Muscle of back (tissue), 13 donors: ENCODE measurements at places on chromosomes 1 and 21.

GRCh38 chr1:153658400-153659174, at the start of gene SNAPIN:
SNAPIN (plus strand) TSS chr1:153658703; CDS start chr1:153658744, 41 bp downstream.
- DNase-seq: peak; percentile 87

GRCh38 chr1:198179556-198179981, 22.8 kb downstream of the NEK7 start:
- DNase-seq: no peak

GRCh38 chr1:226638608-226639007, 90.0 kb downstream of the STUM start:
- DNase-seq: no peak

- no peak for DNase-seq
These were observed 4.3 kb upstream of the VWA1 start for GRCh38 chr1:1430992-1431844.

- no peak for DNase-seq
These were observed 124.2 kb upstream of the IFFO2 start for GRCh38 chr1:19080721-19081120.

GRCh38 chr1:238777551-238777950, 608.8 kb upstream of the CHRM3 start:
- DNase-seq: peak; percentile 18

DNA sequence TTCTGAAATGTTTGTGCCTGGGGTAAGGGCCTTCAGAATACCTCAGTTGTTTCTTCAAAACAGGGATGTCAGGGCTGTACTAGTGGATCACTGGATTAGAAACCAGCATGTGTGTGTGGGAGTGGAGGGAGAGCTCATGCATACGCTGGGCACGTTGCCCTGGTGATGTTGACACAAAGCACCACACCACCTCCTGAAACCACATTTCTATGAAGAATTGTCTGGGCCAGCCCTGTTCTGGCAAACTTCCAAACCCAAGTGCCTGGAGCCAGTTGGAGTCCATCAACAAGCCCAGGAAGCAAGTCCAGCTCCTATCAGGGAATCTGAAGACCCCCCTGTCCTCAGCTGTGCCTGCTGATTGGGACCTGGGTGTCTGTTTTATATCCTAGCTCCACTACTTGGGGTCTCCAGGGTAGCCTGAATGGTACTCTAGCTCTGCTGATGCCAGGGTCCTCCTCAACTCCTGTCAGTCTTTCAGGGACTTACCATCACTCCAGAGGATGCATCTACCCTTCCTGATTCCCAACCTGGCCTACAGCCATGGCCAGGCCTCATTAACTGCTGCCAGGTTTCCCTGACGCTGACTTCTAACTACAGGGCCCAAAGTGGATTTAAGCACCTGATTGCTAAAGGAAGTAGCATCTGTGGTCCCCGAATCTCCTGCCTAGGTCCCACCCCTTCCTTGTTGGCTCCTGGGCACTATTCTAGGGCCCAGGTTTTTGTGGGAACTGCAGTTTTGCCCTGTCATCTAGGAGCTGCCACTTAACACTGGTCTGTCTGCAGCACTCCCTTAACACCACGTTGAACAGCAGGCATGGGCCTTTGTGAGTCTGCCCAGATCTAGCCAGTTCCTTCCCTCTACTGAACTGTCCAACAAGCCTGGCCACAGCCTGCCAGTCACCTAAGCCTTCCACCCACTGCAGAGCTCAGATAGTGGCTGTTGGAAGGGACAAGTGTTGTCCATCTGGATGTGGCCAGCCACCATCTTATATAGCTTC, 45.5 kb downstream of the LPAR3 start:
- DNase-seq: peak; percentile 6

DNA sequence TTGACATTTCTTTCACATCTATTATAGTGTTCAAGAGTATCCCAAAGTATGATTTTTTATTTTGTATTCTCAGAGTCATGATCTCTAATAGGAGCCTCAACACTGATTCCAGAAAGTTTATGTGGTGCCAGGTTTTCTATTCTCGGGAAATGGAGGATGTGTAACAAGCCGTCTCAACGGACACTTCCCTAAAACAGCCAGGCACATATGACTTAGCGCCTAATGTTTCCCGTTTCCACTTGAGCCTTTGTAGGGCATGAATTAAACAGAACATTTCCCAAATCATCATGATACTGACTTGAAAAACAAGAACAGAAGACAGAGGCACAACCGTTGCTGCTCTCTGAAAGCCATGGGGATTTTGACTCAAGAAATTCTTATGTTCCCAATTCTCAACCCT, 8.0 kb downstream of the CYYR1 start:
- DNase-seq: no peak

DNA sequence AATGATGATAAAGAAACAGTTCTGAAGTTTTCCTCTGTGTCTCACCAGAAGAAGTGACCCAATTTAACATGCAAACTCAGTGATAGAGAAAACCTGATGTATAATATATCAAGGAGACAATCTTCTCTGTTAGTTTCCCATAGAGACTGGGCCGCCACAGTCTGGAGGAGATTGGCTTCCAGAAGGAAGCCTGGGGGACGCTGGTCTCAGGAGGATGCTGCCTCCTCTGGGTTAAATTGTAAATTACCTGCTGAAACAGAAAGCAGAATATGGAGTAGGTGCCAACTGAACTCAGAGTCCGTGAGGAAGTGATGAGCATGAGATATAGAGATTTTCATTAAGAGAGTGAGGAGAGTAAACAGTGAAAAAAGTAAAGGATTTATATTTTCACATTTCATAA, 15.8 kb downstream of the OR14I1 start:
- DNase-seq: no peak

GRCh38 chr1:3105167-3105863, 36.3 kb downstream of the PRDM16 start:
- DNase-seq: no peak

DNA sequence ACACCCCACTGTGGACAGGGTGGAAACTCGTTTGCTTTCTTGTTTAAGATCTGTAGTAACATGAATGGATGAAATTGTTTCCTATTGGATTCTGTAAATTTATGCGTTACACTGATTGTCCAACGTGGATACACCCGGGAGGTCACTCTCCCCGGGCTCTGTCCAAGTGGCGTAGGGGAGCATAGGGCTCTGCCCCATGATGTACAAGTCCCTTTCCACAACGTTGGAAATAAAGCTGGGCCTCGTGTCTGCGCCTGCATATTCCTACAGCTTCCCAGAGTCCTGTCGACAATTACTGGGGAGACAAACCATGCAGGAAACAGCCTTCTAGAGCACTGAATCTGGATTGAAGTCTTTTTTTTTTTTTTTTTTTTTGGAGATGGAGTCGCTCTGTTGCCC, 1.4 kb downstream of the RCC1 start:
- peak; percentile 27 for DNase-seq

GRCh38 chr1:48947761-48948537, 171.3 kb upstream of the BEND5 start:
- no peak for DNase-seq

DNA sequence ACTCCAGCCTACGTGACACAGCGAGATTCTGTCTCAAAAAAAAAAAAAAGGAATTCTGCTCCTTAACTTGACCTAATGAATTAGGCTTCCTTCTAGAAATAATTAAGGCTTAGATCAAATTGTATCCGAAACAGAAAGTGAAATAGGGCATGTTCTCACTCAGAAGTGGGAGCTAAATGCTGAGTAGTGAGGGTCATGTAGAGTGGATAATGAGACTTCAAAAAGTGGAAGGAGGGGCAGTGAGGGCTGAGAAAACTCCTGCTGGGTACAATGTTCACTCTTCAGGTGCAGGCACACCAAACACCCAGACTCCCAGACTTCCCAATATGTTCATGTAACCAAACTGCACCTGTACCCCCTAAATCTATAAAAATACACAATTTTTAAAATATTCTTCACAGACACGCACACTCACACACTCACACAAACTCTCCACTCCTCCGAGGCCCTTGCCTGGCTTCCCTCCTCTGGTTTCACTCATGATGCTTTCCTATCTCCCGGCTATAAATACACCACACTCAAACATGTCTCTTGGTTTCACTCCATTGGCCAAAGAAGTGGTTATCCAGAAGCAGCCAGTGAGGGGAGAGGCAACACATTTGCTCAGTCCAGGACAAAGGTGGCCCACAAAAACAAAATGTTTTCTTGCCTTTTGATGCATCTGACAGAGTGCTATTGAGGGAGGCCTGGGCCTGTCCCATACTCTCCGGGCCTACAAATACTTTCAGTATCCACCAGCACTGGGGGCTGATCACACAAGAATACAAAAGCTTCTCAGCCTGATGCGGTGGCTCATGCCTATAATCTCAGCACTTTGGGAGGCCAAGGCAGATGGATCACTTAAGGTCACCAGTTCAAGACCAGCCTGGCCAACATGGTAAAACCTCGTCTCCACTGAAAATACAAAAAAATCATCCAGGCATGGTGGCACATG, 249.2 kb downstream of the TOMM20 start:
- no peak for DNase-seq
